ENCODE measurements at places on chromosomes 16 and 17. TPM values are rescaled to one million over a fixed set of nuclear protein-coding genes. Genes with fewer than 3 reads are reported as not detected.

The TMEM219 gene
- 141 TPM for total RNA-seq

The CACNG1 gene
- total RNA-seq: not detected

The MT1M gene
- total RNA-seq: not detected

The CA10 gene
- not detected for total RNA-seq

The NPIPA3 gene
- total RNA-seq: not detected

The GSE1 gene
- 60.0 TPM for total RNA-seq

The FAM171A2 gene
- 8.3 TPM for total RNA-seq

The PDP2 gene
- 17.4 TPM for total RNA-seq

The IGFALS gene
- 0.18 TPM for total RNA-seq

The SLC35B1 gene
- total RNA-seq: 43.5 TPM

The ZMYND15 gene
- 2.3 TPM for total RNA-seq

The ALDH3A1 gene
- total RNA-seq: 1,906 TPM

The SLC6A2 gene
- total RNA-seq: 0.50 TPM

The SLC52A1 gene
- 0.28 TPM for total RNA-seq

The SPATA22 gene
- total RNA-seq: not detected

The CCL17 gene
- not detected for total RNA-seq

DNA sequence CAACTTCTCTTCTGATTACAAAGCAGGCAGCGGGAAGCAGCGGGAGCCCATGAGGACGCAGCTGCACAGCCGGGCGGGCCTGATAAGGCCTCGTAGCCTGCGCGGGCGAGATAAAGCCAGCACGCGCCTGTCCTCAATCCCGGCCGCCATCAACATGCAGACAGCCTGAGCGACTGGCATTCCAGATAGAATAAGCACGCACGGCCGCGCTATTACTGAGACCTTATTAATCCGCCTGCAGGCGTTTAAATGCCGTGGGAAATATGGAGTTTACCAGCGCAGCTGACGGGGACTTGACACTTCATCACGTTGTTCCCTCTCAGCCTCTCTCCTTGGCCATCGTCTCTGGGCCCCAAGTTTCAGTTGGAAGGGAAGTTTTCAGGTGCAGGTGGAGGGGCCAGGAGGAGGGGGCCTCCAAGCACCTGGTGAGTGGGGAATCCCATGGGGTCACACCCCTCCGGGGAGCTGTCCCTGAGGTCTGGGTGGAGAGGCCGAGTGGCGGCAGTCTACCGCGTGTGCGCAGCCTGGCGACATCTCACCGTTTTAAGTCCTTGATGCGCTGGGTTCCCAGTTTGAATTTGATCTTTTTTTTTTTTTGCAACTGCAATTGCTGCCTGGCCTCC is 27.3 kb upstream of the CBFA2T3 start:
- no peak for DNase-seq

GRCh38 chr16:81040842-81041241 is 5.2 kb downstream of the ATMIN start:
- no peak for DNase-seq

DNA sequence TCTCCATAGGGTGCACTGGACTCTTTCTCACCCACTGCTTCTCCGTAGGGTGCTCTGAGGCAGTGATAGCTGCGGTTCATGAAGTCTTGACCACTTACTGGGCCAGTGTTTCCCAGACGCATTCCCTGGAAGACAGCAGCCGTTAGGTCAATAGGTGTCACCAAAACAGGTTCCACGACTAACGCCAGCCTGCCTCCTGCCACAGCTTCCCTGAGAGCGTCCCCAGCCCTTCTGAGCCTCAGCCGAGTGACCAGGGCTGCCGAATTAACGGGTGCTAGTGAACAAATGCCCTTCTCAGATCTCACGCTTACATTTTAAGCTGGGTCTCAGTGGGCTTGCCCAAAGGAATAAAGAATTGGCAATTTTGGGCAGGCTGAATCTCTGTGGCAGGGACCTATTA is 188.7 kb upstream of the TNRC6C start:
- DNase-seq: no peak

DNA sequence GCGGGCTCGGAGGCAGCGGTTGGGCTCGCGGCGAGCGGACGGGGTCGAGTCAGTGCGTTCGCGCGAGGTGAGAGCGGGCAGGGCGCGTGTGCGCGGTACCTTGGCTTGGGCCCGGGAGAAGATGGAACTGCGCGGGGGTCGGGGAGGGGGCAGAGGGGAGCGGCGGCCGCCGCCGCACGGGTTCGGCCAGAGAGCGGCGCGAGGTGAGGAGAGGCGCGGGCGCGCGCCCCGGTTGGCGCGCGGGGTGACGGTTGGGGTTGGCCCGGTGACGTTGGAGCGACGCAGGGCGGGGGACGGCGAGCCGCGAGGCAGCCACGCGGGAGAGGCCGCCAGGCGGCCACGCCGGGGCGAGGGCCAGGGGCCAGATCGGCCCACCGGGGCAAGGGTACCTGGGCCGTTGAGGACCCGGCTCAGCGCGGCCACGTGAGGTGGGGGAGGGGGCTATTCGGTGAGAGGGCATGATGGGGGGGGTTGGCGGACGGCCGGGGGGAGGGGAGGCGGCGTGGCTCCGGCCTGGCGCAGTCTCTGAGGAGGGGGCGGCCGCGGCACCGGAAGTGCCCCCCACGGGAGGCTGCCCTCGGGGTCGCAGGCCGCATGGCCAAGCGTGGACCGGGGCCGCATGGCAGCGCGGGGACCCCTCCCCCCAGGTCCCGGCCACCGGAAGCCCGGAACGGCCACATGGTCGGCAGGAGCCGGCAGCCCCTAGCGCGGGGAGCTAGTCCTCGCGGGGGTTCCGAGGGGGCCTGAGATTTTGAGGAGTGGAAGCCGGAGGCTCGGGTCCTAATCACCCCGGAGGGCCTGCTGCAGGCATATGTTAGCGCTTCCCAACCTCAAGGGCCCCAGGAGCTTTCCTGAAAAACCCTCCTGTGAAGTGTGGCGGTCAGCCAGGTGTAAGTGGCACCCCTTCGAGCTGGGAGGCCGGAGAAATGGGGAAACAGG is 527 bp downstream of the EIF5A start:
- DNase-seq: peak; percentile 33

- DNase-seq: no peak
These were observed 79.8 kb upstream of the TMEM97 start for GRCh38 chr17:28239271-28239624.

- DNase-seq: no peak
These were observed 161.5 kb downstream of the FTO start for GRCh38 chr16:53865494-53865863.

- no peak for DNase-seq
These were observed 685 bp upstream of the PSMD3 start for GRCh38 chr17:39979893-39980350.

DNA sequence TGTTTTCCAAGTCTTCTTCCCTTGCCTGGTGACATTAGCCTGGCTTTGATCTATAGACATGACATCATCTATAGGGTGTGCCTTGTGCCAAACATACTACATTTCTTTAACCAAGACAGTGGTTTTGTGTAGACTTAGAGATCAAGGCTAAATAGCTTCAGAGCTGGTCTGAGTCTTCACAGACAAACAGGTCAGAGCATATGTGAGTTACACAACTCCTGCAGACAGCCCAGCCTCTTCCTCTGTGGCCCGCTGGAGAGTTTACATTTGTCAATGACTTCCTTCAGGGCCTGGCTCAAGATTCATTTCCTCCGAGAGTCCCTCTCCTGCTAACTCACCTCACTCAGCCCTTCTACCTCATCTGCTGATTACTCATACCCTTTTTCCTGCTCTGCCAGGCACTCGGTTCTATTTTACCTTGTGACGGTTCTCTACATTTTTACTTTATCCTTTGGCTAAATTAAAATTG is 73.1 kb upstream of the TANC2 start:
- DNase-seq: peak; percentile 95

DNA sequence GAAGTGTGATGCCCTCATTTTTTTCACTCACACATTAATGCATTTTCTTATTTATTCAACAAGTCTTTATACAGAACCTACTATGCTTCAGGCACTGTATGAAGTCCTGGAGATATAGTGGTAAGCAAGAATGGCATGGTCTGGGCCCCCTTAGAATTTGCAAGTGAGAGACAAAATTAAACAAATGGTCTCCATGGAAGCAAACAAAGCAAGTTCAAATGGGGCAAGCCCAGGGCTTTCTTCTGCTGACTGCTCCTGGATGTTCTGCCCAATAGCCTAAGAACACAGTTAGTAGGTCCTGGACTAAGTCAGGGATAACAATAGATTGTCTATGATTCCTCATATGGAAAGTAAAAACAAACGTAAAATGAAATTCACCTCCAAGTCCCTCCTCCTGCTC is 31.3 kb upstream of the DDX52 start:
- DNase-seq: no peak

- peak; percentile 66 for DNase-seq
These were observed 445 bp upstream of the DBNDD1 start for GRCh38 chr16:90019543-90020259.

GRCh38 chr17:21318439-21318838 is 33.9 kb downstream of the MAP2K3 start:
- no peak for DNase-seq

DNA sequence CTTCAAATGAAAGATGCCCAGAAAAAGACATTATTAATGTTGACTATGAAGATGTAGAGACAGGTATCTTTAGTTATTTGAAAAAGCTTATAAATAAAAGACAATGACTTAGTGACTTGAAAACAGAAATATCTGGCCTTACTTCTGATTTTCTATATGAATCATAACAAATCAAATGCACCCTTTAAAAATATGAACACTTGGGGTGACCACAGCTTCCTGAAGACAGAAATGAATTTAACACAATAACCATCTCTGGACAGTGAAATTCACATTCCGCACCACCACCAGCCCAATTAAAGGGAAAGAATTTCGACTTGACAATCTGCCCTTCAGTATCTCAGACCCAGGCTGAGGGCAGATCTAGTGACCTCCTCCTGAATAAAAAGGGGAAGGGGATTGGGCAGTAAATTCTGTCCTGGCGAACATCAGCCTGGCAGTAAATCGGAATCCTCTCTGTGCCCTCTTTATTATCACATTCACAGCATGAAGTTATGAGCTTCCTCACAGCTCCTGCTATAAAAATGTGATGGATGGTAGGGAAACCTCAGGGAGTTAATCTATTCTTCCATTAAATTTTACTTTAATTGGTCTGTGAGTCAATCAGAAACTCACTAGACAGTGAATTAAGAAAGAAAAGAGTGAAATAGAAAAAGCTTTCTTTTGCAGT is 131.5 kb downstream of the SNX11 start:
- DNase-seq: no peak

- DNase-seq: no peak
These were observed 6.7 kb downstream of the NR1D1 start for GRCh38 chr17:40093580-40094201.

GRCh38 chr17:20935740-20936139 is 107.1 kb downstream of the USP22 start:
- DNase-seq: peak; percentile 73

DNA sequence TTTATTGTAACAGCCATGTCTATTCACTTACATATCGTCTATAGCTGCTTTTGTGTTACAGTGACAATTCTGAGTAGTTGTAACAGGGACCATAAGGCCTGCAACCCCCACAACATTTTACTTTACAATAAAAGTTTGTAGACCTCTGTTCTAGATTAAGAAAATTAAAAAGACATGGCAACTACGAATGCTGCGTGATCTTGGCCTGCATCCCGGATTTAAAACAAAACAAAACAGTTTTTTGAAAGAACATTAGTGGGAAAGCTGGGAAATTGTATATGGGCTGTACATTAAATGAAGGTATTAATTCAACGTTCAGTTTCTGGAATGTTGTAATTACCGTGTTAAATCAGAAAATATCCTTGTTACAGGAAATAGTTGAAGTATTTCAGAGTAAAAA is 64.1 kb downstream of the RMI2 start:
- DNase-seq: no peak

- no peak for DNase-seq
These were observed 7.8 kb downstream of the PMP22 start for GRCh38 chr17:15257258-15257788.

DNA sequence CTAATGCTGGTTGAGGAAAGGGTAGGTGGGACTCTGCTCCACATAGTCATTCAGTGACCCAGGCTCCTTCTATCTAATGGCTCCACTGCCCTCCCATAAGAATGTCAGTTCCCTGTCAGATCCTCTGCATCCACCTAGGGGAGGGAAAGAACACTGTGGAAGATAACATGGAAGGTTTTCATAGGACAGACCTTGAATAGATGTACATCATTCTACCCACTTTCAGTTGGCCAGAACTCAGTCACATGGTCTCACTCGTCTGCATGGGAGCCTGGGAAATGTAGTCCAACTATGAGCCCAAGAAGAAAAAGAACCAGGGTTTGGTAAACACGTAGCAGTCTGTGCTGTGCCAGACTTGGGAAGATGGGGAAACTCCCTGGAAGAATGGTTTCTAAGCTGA is 27.1 kb upstream of the SCNN1B start:
- no peak for DNase-seq

DNA sequence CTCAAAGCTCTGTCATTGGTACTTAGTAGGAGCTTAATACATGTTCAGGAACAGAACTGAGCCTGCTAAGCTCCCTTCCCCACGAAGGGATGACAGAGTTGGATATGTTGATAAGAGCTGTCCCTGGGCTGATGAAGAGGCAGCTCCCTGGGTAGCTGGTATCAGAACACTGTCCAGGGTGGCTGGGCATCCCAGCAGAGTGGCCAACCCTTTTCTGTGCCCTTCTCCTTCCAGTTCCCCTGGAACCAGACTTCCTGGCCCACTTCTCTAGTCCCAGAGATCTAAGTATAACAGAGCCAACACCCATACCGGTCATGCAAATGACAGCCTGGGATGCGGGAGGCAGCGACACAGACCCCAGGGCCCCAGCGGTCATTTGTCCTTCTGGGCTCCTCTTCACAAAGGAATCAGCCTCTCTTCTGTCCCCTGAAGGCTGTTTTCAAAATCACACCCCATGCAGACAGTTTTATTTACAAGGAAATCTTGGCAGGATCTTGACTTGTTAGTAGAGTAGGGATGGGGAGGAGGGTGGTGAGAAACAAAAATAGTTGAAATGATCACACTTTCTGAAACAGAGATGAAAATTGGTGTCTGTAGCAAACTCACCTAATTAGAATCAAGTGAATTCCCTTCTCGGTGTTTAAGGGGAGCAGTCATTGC is 1.4 kb upstream of the RHBDL3 start:
- no peak for DNase-seq

GRCh38 chr17:8125947-8126490 is 2.1 kb upstream of the HES7 start:
- DNase-seq: no peak

DNA sequence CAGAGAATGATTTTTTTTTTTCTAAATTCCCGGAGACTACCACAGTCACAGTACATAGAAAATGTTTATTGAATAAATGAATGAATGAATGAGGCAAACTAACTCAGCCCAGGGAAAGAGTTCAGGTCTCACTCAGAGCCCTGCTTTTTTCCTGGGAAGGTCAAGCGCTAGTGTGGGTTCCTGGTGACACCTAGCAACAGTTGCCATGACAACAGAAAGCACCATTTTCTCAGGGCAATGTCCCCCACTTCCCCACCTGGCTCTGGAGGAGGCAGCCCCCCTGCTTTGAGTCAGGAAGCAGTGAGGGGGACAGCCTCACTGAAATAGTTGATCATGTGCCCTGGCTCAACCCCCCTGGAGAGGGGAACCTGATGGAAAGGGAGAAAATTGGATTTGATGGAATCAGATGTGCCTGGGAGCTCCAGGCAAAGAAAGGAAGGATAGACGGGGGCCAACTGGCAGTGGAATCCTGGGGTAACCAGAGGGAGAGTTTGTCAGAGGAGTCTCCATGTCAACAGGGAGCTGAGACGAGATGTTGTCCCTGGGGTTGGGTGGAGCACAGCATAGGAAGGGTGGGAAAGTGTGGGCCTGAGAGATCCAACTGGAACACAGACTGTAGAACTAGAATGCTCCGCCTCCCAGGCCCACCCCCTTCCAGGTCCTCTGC is 242.2 kb upstream of the CCL2 start:
- no peak for DNase-seq

Measured in PC-9 (cell line).